ENCODE measurements at places on chromosomes 1 and 21.

DNA sequence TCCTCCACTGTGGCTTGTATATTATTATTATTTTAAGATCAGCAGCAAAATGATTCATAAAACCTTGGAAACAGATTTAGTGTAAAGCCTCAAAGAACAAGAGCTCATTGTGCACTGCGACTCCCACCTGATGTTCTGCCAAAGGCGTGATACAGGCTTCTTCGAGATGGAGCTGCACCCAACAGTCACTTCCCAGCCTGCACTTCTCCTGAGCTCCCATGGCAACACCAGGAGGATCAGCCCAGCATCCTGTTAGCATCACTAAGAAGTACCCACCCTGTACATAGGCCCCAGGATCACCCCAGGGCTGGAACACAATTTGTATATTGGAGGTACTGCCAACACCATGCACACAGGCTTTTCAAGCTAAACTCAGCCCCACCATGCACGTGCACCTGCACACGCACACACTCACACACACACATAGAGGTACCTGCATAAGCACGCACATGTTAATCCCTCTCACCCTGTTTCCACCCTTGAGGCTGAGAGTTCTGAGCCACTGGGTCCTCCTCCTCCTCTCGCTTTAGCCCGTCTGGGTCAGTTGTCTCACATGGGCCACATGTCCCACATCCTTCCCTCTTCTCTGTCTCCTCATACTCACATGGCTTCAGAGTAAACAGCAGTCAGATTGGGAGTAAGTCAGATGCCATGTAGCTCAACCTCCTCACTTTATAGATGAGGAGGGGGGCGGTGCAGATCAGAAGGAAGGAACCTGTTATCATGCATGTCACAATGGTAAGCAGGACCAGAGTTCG lies 281.9 kb upstream of the POU3F1 start:
- no peak for DNase-seq

- DNase-seq = no peak
These were observed 60.8 kb downstream of the NGF start for GRCh38 chr1:115277276-115277675.

DNA sequence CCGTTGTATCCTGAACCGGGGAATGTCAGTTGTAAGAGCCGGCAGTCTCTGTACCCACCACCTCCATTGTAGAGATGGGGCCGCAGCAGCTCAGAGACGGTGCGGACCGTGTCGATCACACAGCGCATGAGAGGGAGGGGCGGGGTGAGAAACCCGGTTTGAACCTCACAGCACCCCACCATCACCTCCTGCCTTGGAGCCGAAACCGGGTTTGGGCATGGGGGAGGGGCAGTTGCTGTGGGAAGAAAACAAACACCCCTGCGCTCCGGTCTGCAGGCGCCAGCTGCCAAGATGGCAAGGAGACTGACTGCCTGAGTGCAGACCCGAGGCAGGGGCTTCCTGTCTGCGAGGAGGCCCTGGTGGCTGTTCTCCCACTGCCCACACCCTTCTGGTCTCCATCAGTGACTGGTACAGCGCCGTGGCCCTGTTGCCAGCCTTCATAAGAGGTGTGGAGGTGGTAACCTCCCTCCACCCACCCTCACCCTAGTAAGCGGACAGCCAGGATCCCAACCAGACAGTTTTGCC lies 69.2 kb upstream of the SSBP3 start:
- DNase-seq = peak; percentile 57

DNA sequence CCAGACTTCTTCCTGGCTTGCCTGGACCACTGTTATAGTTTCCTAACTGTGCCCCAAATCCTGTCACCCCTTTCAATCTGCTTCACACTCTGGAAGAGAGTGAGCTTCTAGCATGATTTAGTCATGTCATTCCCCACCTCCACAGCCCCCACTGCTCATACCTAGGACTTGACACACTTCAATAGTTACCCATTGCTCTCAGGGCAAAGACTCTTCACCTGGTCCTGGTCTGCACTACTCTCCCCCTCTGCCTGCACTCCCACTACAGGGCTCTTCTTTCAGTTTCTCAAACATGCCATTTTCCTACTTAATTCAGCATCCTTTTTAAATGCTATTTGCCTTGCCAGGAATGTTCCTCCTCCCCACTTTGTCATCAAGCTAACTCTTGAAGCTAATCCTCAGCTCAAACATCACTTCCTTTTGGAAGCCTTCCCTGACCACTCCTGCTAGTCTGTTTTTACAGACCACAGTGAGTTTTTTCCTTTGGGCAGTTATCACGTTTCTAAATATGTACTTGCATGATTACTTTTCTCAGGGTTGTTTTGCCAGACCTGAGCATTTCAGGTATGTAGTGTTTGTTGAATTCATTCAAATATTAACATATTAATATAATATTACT lies 24.7 kb downstream of the CYP2J2 start:
- DNase-seq = no peak

DNA sequence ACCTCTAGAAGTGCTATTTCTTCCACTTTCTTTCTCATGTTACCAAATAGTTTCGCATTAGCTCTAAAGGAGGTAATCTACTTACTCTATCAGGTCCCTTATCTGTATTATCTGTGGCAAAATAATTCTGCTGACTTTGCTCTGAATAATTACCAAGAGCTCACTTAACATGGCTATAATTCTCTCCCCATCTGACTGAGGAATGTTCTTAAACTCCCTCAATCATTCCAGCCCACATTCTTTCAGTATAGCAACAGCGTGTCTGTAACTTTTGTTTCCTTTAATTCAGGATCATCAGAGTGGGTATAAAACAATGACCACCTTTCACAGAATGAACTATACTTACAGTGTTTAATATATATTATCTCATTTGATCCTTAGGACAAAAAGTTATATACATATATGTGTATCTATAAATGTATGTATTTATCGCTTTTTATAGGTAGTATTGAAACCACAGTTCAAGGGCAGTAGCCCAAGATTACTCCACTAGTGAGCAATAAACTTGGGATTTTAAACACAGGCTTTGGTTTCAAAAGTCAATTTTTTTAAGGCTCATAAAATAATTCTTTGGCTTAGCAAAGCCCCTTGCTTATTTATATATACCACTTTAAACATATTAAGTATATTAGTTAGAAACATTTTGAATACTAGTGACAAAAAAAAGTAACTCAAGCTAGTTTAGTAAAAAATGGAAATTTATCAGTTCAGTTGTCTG lies 36.1 kb upstream of the ST6GALNAC3 start:
- DNase-seq = no peak

DNA sequence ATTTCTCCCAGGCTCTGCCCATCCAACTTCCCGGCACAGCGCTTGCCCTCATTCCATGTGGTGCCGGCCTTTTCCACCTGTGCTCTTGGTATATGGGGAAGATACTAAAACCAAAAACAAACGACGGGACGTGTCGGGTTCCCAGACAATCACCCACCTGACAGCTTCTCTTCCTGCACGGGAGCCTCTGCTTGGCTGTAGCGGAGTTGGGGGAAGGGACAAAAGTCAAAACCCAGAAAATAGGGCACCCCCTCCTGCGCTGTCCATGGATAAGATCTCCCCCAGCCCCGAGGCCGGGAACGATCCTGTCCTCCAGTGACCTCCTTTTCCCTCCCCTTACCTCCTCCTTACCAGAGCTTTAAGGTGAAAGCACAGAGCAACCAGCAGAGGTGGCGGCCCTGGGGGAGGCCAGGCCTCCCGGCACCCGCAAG lies 640 bp downstream of the JTB start:
- no peak for DNase-seq

DNA sequence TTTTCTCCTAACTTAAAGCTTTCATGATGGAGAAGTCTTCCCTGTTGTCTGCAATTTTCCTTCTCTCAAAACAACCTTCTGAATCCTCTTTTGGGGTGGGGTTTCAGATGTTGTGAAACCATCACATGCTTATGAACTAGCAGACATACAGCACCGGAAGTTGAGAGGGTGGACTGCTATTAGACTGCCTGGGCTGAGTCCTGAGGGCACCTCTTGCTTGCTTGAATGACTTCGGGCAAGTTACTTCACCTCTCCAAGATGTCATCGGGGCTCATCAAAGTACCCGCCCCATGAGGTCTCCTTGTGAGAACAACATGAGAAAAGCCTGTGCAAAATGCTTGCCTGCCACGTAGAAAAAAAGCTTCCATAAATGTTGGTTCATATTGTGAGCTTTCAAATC lies 89.6 kb downstream of the CCDC185 start:
- DNase-seq = no peak

- no peak for DNase-seq
These were observed 68.3 kb downstream of the ADSS2 start for GRCh38 chr1:244383278-244383884.
